ENCODE measurements at places on chromosomes 2 and 18. TPM values are rescaled to one million over a fixed set of nuclear protein-coding genes. Genes with fewer than 3 reads are reported as not detected.

The GKN1 gene
- total RNA-seq = not detected

The GMCL1 gene
- 16.1 TPM for total RNA-seq

The AQP12A gene
- not detected for total RNA-seq

The PDE1A gene
- total RNA-seq = 1.5 TPM

The NR4A2 gene
- total RNA-seq = 1.8 TPM

The ABCG8 gene
- total RNA-seq = not detected

The ZBTB7C gene
- total RNA-seq = 0.11 TPM

The RETSAT gene
- total RNA-seq = 38.8 TPM

The ORMDL1 gene
- total RNA-seq = 63.7 TPM

GRCh38 chr2:74911061-74911460, 47.4 kb upstream of the POLE4 start:
- no peak overlapping the region for H3K4me3 ChIP-seq
- peaks cover 16% of the 10 kb centered on the region for H3K4me1 ChIP-seq
- DNase-seq = peak; percentile 23

GRCh38 chr2:168851674-168852320, 38.4 kb downstream of the SPC25 start:
- H3K27ac ChIP-seq = no peak overlapping the region
- no peaks in the 10 kb centered on the region for H3K36me3 ChIP-seq
- H3K27me3 ChIP-seq = no peaks in the 10 kb centered on the region
- no peak overlapping the region for H3K4me3 ChIP-seq

DNA sequence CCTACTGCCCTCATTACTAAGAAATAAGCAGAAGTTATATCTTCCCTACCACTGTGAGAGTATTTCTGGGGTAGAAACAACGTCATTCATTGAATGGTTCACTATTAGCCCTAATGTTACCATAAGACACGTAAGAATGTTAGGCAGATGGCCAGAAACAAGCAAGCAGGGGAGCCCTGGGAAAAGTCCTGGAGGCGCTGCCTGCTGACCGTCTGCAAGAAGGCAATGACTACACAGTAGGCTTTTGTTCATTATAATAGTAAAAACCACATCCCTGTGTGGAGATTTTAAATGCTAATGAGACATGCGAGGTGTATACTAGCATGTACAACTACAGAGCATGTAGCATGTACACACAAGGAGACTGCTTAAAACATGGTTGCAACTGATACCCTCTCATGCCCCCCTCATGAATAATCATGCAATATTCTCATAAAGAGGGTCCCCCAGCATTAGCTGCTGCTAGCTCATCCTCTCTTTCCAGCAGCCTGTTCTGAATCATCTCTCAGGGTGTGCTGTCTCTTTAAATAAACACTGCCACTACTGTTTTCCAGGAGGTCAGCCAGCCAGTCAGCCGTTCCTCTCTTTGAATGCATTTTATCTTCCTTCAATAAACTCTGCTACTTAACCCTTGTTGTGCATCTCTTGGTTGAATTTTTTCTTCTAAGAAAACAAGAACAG, 23.6 kb downstream of the SUCLG1 start:
- no peak overlapping the region for H3K27ac ChIP-seq
- H3K4me1 ChIP-seq = peaks cover 5% of the 10 kb centered on the region
- no peaks in the 10 kb centered on the region for H3K27me3 ChIP-seq
- no peak for DNase-seq
- H3K36me3 ChIP-seq = peaks cover 55% of the 10 kb centered on the region

- no peak for DNase-seq
- no peaks in the 10 kb centered on the region for H3K4me1 ChIP-seq
- no peak overlapping the region for H3K4me3 ChIP-seq
- H3K27me3 ChIP-seq = no peaks in the 10 kb centered on the region
- H3K27ac ChIP-seq = no peak overlapping the region
Measured at GRCh38 chr2:17069564-17069963, 403.9 kb upstream of the CYRIA start.

- DNase-seq = no peak
- H3K27ac ChIP-seq = no peak overlapping the region
- no peak overlapping the region for H3K4me3 ChIP-seq
- no peaks in the 10 kb centered on the region for H3K4me1 ChIP-seq
- H3K27me3 ChIP-seq = peaks cover 12% of the 10 kb centered on the region
- H3K36me3 ChIP-seq = no peaks in the 10 kb centered on the region
Measured at GRCh38 chr2:33670392-33670937, 71.4 kb upstream of the FAM98A start.

- H3K36me3 ChIP-seq = peaks cover 17% of the 10 kb centered on the region
- H3K4me1 ChIP-seq = peaks cover 62% of the 10 kb centered on the region
- DNase-seq = no peak
- H3K4me3 ChIP-seq = no peak overlapping the region
- no peak overlapping the region for H3K27ac ChIP-seq
Measured at GRCh38 chr2:126664234-126664633, 8.3 kb downstream of the GYPC start.

DNA sequence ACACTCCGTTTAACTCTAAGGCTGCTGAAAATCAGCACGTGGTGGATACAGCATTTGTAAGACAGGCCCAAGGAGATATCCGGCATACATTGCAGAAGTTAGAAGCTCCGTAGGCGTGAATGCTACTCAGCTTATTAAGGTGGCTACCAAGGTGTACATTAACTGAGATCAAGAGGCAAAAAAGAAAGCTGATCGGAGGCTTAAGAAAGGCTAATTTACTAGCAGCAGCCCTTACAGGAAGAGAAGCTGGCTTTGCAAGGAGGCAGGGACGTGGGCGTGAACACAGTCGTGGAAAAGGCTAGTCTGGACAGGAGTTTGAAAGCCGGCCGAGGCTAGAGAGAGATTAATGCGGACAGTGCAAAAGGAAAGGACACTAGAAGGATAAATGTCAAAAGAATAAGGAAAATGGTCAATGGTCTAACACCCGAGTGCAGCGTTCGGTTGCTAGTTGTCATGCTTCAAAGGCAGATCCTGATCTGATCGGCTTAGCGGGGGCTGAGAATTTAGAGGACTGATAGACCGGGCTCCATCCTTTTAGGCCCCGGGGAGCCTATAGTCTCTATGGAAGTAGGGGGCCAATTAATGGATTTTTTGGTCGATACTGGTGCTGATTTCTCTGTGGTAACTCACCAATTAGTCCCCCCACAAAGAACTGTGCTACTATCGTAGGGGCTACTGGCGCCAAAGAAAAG, 45.6 kb upstream of the SELENOI start:
- no peak overlapping the region for H3K27ac ChIP-seq
- no peaks in the 10 kb centered on the region for H3K27me3 ChIP-seq
- H3K4me3 ChIP-seq = no peak overlapping the region
- H3K36me3 ChIP-seq = no peaks in the 10 kb centered on the region
- DNase-seq = no peak

DNA sequence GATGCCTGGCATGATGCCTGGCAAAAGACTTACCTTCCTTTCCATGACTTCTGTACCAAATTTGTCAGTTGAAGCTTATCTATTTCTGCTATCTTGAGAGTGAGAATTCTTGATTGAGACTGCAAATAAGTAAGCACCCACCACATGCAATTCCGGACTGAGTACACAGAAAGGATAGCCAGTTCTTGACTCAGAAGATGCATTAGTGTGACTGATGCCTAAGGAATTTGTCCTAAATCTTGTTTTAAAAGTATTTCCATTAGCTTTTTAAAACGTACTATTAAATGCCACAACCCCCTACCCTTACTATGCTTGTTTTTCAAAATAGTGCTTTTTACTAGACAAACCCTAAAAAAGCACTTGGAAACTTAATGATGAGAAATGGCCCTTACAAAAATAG, 545 bp downstream of the MPP4 start:
- H3K4me1 ChIP-seq = peaks cover 51% of the 10 kb centered on the region
- H3K36me3 ChIP-seq = peaks cover 25% of the 10 kb centered on the region
- H3K27ac ChIP-seq = peak overlapping the region; percentile 83

DNA sequence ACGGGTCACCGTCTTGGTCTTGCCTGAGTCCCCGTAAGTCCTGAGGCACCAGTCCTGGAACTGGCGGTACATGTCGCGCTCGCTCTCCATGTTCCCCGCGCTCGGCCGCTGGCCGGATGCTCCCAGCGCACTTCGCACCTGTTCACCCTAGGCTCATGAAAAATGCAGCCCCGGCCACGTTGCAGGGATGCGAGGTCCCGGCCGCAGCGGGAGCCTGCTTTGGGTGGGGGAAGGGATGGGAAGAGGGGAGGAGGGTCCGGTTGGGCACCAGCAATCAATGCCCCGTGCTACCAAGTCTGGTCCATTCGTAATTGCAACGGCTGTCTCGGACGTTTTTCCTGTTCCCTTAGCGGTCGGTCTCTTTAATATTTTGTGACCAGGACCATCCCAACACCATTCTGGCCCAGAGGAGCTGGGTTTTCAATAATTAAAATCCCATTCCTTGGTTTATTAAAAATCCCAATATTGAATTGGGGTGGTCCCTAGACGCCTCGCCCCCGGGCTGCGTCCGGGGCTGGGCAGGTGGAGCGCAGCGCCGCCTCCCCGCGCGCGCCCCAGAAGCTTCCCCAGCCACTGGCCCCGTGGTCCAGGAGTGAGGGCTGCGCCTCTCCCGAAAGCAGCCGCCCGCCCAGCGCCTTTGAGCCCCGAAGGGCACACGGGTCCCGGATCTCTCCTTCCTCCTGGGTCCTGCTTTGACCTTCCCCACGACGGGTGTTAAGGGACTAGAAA, 1.4 kb downstream of the NOL4 start:
- no peak overlapping the region for H3K27ac ChIP-seq
- H3K4me3 ChIP-seq = peak overlapping the region; percentile 73
- H3K27me3 ChIP-seq = peaks cover 87% of the 10 kb centered on the region
- no peaks in the 10 kb centered on the region for H3K36me3 ChIP-seq
- DNase-seq = no peak

GRCh38 chr2:223870840-223871611, 33.6 kb upstream of the AP1S3 start:
- peaks cover 3% of the 10 kb centered on the region for H3K4me1 ChIP-seq
- H3K4me3 ChIP-seq = no peak overlapping the region

DNA sequence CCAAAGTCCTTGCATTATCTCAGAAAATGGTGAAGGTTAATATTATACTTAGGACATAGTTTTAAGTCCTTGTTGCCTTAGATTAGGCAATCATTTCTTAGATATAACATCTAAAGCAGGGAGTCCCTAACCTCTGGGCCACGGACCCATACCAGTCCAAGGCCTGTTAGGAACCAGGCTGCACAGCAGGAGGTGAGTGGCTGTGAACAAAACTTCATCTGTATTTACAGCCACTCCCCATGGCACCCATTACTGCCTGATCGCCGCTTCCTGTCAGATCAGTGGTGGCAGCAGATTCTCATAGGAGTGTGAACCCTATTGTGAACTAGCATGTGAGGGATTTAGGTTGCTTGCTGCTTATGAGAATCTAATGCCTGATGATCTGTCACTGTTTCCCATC, 86.5 kb upstream of the MYO3B start:
- H3K36me3 ChIP-seq = no peaks in the 10 kb centered on the region
- DNase-seq = no peak
- H3K4me1 ChIP-seq = no peaks in the 10 kb centered on the region
- H3K4me3 ChIP-seq = no peak overlapping the region
- H3K27me3 ChIP-seq = peaks cover 4% of the 10 kb centered on the region
- no peak overlapping the region for H3K27ac ChIP-seq

GRCh38 chr2:9879455-9880194, 36.4 kb downstream of the TAF1B start:
- no peak for DNase-seq
- H3K4me1 ChIP-seq = no peaks in the 10 kb centered on the region
- H3K36me3 ChIP-seq = peaks cover 25% of the 10 kb centered on the region
- no peak overlapping the region for H3K27ac ChIP-seq
- no peak overlapping the region for H3K4me3 ChIP-seq
- H3K27me3 ChIP-seq = no peaks in the 10 kb centered on the region

GRCh38 chr2:102025583-102026267, 34.0 kb downstream of the IL1R2 start:
- no peaks in the 10 kb centered on the region for H3K27me3 ChIP-seq
- H3K27ac ChIP-seq = peak overlapping the region; percentile 91
- DNase-seq = no peak

DNA sequence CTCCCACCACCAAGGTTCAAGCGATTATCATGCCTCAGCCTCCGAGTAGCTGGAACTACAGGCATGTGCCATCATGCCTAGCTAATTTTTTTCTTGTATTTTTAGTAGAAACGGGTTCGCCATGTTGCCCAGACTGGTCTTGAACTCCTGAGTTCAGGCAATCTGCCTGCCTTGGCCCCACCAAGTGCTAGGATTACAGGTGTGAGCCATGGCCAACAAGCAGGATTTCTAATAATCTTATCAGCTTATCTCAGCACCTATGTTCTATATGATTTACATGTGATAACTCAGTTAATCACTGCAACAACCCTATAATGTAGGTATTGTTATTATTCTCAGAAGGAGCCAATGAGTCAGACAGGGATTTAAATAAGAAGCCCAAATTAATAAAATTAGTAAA, 80.3 kb downstream of the GORASP2 start:
- H3K27ac ChIP-seq = no peak overlapping the region
- peaks cover 58% of the 10 kb centered on the region for H3K36me3 ChIP-seq
- no peaks in the 10 kb centered on the region for H3K27me3 ChIP-seq
- DNase-seq = no peak

DNA sequence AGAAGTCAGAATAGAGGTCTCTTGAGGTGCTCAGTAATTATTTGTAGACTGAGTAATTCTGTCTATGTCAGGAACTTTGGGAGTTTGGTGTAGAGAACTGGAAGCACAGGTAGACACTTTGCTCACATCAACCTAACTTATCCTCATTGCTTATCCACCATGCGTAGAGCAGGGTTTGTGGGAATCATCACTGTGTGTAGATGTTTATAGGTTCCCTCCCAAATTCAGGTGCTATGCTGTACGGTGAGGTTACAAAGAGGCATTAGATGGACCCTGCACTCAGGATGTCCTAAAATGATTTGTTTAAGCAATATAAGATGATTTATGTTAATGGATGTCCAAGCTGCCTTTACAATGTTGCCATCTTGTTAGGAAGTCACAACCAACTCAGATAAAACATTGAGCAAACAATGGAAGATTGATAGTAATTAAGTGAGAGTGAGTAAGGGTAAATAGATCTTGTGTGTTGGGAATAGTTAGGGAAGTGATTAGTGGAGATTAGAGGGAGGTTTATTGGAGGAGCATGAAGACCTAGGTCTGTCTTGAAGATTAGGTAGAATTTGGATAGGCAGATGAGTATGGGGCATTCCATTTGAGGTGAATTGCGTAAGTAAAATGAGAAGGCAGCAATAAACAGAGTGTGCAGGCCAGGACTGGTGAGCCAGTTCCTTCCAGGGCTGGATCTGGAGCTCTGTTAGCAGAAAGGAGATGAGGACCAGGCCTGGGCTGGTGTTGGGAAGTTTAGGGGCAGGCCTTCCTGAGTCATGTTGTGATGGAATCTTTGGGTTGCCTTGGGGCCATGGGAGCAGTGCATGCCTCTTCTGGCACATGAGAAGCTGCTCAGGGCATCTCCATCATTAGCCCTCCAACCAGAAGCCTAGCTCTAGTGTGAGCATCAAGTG, 12.1 kb downstream of the EPAS1 start:
- H3K36me3 ChIP-seq = peaks cover 3% of the 10 kb centered on the region
- H3K4me1 ChIP-seq = no peaks in the 10 kb centered on the region
- H3K4me3 ChIP-seq = no peak overlapping the region
- H3K27me3 ChIP-seq = peaks cover 9% of the 10 kb centered on the region

- H3K4me1 ChIP-seq = no peaks in the 10 kb centered on the region
- no peak for DNase-seq
- H3K4me3 ChIP-seq = no peak overlapping the region
- no peak overlapping the region for H3K27ac ChIP-seq
Measured at GRCh38 chr2:122704109-122704563, 948.7 kb downstream of the TSN start.

All from osteocyte (in vitro differentiated cells).